ENCODE measurements at places on chromosomes 4 and X.
A peak's percentile ranks its signal among the peaks of the same experiment; 100 is the strongest.

DNA sequence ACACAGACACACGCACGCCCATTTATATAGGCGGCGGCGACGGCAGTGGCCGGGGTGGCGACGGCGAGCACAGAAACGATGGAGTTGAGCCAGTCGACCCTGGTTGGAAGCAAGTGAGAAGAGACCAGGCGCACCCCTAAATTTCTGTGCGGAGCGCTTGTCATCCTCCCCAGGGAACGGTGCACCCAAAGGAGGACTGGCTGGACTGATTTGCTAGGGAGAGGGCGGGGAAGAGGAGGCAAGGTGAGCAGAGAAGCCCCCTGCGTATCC, 302 bp downstream of the NHS start:
- no peak for DNase-seq

DNA sequence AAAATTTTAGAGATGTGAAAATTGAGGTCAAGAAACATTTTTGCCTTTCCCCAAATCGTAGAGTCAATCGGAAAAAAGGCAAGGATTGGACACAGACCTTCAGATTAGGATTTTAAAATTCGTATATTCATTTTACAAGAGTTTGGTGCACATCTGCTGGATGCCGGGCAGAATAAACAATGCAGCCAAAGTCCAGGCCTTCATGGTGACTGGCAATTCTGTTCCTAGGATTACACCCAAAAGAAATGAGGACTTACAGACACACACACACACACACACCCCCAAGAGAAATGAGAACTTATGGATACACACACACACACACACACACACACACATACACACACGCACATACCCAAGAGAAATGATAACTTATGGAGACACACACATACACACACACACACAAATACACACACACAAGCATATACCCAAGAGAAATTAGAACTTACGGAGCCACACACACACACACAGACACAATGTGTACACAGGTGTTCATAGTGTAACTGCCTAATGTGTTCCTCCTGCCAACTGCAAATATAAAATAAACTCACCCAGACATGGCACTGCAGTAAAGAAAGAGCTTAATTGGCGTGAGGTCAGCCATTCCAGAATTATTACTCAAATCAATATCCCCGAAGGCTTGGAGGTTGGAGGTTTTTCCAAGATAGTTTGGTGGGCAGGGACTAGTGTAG, 165.7 kb upstream of the STS start:
- no peak for DNase-seq

DNA sequence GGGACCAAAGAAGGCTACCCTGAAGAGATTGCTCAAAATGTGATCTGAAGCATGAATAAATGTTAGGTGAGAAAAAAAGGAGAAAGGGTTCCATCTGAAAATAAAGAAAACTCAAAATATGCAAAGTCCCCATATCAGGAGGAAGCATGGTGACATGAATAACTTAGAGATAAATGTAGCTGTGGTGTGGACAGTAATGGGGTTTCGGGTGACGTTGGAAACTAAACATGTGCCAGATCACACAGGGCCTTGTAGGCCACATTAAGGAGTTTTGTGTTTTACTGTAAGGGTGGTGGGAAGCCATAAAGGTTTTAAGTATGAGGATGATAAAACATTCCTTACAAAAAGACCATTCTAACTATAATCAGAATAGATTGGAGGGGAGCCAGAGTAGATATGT, 40.3 kb upstream of the ACSL4 start:
- no peak for DNase-seq

DNA sequence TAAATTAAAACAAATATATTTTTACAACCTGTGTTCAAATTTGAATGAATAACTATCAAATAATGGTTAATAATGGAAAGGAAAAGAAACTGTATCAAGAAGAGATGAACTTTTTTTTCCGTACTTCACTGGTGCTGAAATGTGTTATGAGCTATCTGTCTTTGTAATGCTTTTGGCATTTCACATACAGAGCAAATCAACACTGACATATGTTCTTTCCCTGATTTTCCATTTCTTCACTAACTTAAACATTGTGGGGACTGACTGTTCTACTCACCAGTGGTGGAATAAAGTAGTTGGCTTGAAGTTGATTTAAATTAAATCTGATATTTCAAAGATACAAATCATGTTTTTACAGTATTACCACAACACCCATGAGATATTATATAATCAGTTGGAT, 304.0 kb upstream of the BMP3 start:
- DNase-seq: no peak

GRCh38 chr4:100302061-100303026, 112.1 kb upstream of the DDIT4L start:
- DNase-seq: no peak

DNA sequence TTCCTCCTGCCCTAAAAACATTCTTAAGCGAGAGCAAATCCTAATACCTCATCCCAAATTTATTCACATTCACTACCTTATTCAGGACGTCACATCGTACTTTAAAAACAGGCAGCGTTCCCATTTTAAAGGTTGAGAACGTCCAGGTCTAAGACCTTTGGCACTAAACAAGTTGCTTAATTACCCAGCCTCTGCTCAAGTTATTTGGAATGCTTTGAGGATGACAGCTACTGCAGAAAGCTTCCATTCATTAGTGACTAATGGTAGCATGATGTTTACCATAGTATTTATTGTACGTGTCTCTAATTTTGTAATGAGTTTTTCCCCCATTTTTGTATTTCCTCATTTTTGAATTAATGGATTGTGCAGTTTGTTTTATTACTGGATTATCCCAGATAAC, 1.5 kb downstream of the USP38 start:
- no peak for DNase-seq

- DNase-seq: no peak
Observed at GRCh38 chr4:109627361-109627760, 67.3 kb downstream of the MCUB start.

GRCh38 chrX:100591256-100592051, 6.7 kb downstream of the TNMD start:
- no peak for DNase-seq

DNA sequence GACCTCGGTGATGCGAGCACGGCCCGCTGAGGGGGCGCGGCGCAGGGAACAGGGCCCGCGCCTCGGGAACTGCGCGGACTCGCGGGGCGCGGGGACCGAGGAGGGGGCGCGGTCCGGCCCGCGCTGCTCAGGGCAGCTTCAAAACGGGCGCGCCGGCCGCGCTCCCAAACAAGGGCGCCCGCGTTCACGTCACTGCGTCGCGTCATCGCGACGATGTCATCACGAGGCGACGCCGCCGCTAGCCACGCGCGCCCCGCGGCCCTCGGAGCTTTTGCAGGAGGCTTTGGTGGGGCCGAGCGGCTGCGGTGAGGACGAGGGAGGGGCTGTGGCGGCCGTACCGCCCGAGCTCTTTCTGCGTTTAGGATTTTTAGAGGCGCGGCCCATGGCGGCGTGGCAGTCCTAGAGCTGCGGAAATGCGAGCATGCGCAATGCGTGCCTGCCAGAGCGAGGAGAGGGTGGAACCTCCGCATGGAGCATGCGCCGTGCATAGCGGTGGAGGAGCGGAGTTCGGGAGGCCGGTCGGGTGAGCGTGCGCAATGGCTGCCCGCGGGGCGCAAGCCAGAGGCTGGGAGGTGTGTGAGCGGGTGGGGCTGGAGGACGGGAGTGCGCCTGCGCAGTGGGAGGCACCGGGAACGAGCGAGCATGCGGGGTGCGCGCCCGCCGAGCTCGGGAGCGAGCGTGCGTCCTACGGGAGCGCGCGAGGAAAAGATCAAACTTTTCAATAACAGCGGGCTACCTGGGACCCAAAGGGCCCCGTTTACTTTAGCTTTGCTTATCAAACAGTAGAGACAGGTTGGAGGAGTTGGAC, at the start of gene PPP2R3B:
Gene PPP2R3B (minus strand): TSS at position 140 of the 808 bp plus-strand sequence. CDS start 216 bp downstream, outside the sequence.
- DNase-seq: peak; percentile 98

- no peak for DNase-seq
Observed at GRCh38 chr4:119317990-119318389, 3.9 kb downstream of the FABP2 start.

DNA sequence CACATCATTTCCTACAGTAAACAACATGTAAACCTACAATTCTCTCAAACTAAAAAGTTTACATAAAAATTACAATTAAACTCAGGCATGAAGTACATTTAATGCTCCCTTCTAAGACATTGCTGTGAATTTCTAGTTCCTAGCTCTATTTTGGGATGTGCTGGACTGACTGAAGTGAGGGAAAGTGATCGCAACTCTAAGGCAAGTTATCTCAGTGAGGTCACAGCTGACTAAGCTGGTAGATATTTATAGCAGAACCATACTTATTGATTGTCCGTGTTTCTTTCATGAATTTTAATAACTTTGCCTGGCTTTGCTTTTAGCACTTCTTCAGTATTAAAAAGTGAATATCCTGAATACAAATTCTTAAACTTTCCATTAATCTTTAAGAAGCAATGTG, 570.4 kb upstream of the GALNTL6 start:
- no peak for DNase-seq

GRCh38 chr4:121098266-121098665, 25.9 kb upstream of the NDNF start:
- DNase-seq: no peak

DNA sequence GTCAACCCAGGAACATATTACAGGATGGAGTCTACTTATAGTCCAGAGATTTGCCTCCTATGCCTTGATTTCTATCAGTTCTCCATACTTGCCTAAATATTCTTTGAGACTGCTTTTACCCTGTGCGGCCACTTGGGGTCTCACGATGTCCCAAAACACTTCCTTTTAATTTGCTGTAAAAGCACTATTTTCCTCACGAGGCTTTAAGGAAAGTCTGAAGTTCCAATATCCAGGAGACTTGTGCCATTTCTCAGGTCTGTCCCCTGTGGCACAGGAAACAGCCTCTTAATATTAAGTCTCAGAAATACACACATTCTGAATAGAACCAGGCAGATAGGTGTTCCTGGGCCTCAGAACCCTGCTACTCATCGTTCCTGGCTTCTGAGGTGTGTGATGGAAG, 142.9 kb downstream of the TMEM164 start:
- peak; percentile 39 for DNase-seq

- no peak for DNase-seq
Observed at GRCh38 chrX:108001218-108001814, 19.1 kb upstream of the TEX13B start.

GRCh38 chr4:68324519-68325262, 25.2 kb downstream of the YTHDC1 start:
- DNase-seq: no peak

- no peak for DNase-seq
Observed at GRCh38 chr4:156751486-156751885, 220.1 kb downstream of the PDGFC start.

- DNase-seq: no peak
Observed at GRCh38 chrX:2336181-2336580, 164.6 kb downstream of the DHRSX start.

GRCh38 chr4:113610537-113610936, 151.0 kb downstream of the CAMK2D start:
- DNase-seq: no peak

DNA sequence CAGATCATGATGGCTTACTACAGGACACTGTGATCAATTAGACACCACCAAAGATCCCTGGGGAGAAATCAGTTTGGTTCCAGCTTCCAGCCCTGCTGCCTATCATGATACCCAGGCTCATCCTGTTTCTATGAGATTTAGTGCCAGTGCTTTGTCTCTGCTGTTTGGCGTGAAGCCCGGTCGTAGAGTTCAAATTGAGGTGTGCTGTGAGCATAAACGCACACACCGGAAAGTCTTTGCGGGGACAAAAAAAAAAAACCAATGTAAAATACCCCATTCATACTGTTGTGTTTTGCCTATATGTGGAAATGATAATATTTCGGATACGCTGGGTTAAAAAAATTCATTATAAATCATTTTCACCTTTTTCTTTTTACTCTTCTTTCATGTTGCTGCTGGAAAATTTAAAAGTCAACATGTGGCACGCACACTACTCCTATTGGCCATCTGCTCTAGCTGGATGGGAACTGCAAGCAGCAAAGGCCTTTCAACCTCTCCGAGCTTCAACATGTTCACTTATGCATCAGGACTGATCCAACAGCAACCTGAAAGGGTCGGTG, 607 bp upstream of the DKC1 start:
- DNase-seq: no peak

- no peak for DNase-seq
Observed at GRCh38 chr4:185640811-185641675, 105.7 kb upstream of the PDLIM3 start.

DNA sequence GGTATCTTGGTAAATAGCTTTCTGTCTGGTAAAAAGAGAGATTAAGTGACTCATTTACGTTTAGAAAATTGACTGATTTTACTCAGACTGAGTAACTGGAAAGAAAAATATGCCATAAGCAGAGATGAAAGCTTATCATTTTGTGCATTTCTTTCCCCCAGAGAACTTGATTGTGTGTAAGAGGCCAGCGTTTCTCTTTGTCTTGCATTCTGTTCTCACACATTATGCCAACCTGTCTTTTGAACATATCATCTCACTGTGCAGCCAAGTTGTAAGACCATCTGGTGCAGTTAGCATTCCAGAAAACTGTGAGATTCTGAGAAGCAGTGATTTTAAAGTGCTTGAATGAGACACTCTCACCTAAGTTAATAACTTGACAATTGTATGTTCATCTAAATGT, 651.3 kb downstream of the TECRL start:
- DNase-seq: no peak

DNA sequence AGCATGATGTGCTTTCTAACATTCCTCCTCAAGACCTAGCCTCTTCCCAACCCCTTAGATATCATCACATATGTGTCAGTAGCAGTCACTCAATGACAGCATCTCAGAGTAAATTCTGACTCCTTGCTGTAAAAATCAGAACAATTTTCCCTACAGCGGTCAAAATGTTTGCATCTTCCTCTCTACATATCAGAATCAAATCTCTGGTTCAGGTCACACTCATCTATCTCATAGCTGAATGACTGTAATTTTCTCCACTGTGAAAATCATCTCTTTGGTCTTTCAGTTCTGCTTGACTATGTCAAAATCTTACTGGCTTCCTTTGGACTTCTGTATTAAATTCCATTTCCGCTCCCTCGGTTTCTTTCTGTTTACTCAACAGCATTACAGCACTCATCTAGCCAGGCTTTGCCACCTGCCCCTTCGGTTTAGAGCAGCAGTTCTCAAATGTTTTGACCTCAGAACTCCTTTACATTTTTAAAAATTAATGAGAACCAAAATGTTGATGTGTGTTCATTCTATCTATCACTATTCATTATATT, 57.3 kb downstream of the AGA start:
- no peak for DNase-seq

GRCh38 chrX:132292793-132293192, 73.5 kb upstream of the RAP2C start:
- peak; percentile 46 for DNase-seq

DNA sequence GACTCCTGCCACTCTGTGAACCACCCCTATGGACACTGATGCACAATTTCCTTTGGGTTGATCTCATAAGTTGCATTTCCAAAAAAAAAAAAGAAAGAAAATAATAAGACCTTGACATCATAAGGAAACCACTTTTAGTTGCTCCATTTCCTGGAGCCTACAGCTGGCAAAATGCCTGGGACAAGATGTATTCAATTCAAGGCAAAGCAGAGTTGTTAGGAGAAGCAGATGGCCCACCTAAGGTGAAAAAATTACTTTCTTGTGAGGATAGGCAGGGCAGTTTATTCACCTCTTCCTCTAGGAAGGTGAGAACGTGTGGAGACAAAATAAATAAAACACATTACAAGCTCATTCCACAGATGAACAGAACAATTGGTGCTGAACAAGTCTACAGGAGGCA, 14.1 kb upstream of the SCRG1 start:
- no peak for DNase-seq
